HuH-7.5 (cell line): ENCODE measurements at places on chromosomes 1 and 21.

DNA sequence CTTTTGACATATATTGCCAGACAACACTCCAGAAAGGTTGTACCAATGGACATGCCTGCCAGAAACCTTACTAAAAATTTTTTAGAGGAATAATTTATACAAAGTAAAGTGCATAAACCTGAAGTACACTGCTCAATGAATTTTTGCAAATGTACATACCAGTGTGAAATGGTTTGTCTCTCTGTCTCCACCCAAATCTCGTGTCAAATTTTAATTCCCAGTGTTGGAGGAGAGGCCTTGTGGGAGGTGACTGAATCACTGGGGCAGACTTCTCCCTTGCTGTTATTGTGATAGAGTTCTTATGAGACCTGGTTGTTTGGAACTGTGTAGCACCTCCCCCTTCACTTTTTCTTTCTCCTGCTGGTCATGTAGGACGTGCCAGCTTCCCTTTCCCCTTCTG, 168.8 kb downstream of the RWDD3 start:
- DNase-seq, result no peak

- no peak for DNase-seq
Observed at GRCh38 chr1:45895406-45895805, 92.0 kb downstream of the MAST2 start.

DNA sequence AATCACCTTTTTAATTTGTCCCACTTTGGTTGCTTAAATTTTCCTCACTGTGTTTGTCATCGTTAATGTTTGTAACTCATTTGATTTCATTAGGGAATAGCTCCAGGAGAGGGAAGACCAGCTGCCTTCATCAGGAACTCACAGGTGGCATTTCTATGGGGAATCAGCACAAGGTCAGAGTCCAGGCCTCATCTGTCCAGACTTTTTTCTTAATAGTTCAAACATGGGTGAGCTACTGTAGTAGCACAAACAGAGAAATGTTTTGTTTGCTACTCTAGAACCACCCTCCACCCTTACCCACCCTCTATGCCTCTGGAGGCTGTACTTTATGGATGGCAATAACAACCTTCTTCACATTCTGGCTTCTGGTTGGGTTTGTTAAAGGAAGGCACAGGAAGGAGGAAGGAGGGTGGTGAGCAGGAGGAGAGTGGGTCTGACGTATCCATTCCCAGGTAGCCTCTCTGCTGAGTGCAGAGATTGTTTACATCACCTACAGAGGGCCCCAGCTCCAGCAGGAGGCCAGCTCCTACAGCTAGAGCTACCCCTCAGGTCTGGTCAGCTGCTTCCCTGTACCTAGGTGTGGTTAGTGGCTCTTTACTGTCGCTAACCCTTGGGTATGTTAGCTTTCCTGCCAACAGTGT, 8.1 kb upstream of the TEDDM1 start:
- no peak for DNase-seq

DNA sequence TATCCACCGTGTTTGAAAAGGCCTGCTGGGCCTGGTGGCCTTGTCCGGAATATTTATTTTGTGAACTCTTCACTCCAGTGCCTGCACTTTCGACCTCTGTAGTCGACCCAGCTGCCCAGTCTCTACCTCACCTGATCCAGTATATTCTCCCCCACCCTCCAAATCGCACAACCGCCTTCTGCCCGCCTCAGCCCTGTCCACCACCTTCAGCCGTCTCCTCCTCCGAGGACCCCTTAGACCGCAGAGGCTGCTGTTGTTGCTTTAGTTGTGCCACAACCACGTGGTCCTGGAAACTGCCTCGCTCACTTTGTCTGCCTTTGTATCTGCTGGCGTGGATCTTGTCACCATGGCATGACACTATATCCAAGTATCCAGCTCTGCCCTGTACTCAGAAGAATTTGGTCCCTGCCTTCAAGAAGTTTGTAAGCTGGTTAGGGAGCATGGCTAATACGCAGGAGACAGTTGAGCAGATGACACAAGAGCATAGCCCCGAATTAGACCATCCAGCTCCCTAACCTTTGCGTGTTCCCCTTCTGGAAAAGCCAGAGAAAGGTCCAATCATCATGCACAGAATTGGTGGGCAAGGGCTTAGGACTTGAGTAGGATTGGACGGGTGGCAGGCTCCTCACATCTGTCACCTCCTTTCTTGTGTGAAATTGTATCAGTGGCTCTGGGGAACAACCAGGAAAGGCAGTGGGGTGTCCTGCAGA, 1.5 kb downstream of the PHGDH start:
- DNase-seq, result no peak

GRCh38 chr1:85884372-85885035, 176.3 kb upstream of the ZNHIT6 start:
- peak; percentile 8 for DNase-seq

DNA sequence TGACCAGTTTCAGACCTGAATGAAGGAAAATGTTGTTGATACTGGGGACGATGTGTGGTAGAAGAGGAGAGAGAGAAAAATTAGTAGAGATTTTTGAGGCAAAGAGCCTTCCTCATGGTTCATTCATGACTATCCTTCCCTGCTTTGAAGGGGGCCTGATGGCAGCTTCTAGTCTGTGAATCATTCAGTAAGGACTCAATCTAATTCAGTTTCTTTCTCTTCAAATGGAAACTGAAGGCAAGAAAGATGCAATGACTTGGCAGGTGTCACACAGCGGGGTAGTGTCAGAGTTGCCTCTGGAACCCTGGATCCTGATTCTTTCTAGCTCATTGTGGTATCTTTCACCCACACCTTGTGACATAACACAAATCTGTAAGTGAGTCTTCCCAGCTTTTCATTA, 14.9 kb upstream of the CD5L start:
- DNase-seq, result no peak

- no peak for DNase-seq
Observed at GRCh38 chr1:44256762-44257554, 43.7 kb downstream of the DMAP1 start.

- DNase-seq, result peak; percentile 53
Observed at GRCh38 chr1:50959303-50959912, 659 bp downstream of the FAF1 start.

- no peak for DNase-seq
Observed at GRCh38 chr1:46134660-46135331, 2.4 kb upstream of the PIK3R3 start.

DNA sequence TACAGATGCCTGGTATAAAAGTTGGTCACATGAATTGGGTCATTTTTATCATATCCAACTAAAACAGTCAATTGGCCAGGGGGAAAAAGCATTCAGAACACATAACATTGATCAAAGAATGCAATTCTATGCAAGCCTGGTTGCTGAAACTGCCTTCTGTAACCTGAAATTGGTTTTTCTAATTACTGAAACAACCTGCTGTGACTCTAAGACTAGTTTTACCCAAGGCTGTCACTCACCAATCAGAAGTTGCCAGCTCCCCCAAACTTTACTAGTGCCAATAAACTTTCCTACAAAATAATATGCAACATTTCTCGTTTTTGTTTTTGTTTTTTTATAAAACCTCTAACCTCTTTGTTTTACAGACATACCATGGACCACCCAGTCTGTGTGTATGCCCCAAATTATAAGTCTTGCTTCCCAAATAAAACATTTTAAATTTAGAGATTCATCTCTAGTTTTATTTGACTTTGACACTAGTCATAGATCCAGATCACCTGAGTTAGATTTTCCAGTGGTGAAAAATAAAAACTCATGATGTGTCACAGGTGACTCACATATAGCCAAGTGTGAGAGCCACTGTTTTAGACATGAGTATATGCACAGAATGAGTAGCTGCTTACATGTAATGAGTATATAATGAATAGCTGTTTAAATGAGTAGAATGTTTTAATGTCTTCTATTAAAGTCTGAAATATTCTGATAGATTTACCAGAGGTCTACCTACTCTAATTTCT, 64.2 kb upstream of the CR2 start:
- DNase-seq, result no peak

DNA sequence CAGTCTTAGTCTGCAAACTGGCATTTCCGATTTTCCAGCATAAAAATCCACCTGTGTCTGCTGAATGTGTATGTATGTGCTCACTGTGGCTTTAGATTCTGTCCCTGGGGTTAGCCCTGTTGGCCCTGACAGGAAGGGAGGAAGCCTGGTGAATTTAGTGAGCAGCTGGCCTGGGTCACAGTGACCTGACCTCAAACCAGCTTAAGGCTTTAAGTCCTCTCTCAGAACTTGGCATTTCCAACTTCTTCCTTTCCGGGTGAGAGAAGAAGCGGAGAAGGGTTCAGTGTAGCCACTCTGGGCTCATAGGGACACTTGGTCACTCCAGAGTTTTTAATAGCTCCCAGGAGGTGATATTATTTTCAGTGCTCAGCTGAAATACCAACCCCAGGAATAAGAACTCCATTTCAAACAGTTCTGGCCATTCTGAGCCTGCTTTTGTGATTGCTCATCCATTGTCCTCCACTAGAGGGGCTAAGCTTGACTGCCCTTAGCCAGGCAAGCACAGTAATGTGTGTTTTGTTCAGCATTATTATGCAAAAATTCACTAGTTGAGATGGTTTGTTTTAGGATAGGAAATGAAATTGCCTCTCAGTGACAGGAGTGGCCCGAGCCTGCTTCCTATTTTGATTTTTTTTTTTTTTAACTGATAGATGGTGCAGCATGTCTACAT, 2.5 kb upstream of the OLFML3 start:
- DNase-seq, result peak; percentile 55

DNA sequence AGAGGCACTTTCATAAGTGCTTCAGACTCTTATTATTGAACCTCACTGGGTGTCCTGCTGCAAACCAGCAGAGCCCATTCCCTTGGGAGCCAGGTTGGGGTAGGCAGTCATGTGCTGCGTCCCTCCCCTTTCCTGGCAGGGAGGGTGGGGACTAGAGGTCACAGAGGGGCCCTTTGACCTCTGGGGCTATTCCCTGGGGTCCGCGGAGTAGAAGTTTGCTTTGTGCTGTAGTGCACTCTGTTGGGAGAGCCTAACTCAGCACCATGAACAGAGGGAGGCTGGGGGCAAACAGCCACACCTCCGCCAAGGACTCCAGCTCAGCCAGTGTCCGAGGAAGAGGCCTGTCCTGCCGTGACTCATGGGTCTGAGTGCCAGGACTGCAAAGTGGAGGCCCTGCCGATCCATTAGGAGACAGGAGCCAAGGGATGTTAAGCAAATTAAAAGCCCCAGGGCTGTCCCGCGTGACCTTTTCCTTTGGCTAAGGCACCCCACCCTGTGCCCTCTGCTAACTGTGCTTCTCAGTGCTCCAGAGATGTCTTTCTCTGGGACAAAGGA, 3.0 kb upstream of the IGSF21 start:
- DNase-seq, result no peak

- DNase-seq, result no peak
Observed at GRCh38 chr21:45562965-45563364, 20.7 kb upstream of the SLC19A1 start.

GRCh38 chr1:28249866-28250295, 9.4 kb upstream of the SESN2 start:
- no peak for DNase-seq

GRCh38 chr1:43366179-43366578, 1.6 kb downstream of the ELOVL1 start:
- no peak for DNase-seq

- DNase-seq, result no peak
Observed at GRCh38 chr1:230758709-230759368, 11.7 kb downstream of the CAPN9 start.

DNA sequence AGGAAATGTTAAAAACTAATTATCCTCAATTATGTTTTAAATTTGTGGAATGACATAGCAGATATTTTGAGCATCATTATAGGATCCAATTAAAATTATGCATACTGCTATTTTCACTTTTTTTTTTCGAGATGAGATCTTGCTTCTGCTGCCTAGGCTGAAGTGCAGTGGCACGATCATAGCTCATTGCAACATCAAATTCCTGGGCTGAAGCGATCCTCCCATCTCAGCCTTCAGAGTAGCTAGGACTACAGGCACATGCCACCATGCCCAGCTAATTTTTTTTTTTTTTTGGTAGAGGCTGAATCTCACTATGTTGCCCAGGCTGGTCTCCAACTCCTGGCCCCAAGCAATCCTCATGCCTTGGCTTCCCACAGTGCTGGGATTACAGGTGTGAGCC, 11.3 kb upstream of the SLC1A7 start:
- DNase-seq, result no peak
